DND-41 (cell line): ENCODE measurements at places on chromosomes 5 and 9.

DNA sequence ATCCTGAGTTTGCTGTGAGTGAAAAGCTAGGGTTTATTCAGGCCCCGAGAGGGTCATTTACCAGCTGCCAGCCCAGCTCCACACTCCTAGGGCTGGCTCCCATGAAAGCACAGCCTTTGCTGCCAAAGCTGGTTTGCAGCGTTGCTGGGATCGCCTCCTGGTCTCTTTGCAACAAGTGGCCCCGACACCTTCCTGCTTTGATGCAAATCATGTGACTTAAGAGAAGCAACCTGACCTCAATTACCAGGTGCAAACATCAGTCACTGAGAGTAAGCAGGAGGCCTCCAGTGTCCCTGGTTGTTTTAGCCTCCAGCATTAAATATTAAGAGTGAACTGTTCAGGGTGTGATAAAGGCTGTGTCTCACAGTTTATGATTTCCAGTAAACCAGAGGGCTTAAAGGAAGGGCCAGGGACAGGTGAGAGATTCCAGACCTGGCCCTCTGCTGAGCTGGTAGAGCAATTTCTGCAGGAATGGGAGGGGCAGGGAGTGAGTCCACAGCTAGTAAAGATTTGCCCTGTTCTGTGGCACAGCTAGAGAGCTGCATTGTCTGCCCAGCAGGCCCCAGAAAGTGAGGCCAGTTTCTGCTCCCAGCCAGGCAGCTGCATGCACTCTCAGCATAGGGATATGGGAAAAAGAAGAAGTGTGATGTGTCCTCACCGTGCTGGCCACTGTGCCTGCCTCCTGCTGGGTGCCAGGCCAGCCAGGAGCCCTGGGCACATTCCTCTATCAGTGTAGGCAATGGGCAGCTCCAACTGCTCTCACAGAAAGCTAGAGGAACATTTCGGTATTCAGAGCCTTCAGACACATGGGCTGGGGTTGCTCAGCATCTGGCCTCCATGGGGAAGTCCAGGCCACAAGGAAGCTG lies 58.0 kb downstream of the SLC22A5 start:
- peak; percentile 63 for DNase-seq

DNA sequence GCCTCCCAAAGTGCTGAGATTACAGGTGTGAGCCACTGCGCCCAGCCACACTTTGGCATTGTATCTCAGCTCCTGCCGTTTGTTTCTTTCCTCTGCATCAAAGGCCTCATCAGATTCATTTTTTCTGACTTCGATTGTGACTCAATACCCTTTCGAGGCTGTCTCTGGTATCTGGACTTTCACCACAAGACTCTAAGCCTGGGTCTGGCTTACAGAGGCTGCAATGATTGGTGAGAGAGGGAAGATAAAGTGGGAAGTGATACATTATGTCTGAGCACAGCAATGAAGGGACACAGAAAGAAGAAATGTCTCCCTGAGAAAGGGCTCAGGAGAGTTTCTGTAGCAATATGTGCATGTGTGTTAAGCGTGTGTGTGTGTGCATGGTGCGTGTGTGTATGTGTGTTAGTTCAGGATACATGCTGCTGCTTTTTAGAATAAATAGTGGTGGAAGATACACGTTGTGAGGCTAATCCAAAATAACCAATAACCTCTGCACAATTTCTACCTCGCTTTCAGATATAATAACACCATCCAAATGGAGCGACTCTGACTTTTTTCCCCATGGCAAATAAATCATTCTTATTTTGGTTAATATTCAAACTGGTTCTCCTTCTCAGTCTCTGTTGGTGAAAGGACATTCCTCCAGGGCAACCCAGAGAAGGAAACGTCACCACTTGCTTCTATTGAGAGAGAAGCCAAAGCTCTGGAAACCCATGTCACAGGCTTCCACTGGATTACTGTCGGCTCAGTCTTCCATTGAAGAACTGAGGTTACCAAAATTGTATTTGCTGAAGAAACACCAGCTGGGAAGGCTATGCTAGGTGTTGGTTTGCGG lies 8.1 kb upstream of the DAB2 start:
- DNase-seq, result no peak

DNA sequence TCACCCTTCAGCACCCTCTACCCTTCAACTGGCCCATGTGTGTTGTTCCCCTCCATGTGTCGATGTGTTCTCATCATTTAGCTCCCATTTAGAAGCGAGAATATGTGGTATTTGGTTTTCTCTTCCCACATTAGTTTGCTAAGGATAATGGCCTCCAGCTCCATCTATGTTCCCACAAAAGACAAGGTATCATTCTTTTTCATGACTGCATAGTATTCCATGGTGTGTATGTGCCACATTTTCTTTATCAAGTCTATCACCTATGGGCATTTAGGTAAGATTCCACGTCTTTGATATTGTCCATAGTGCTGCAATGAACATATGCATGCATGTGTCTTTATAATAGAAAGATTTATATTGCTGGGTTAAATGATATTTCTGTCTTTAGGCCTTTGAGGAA lies 325.1 kb upstream of the ADAMTS16 start:
- DNase-seq, result no peak

- DNase-seq, result no peak
Measured at GRCh38 chr5:150507474-150508276, at the start of gene NDST1. NDST1 (plus strand) TSS chr5:150508131; CDS start chr5:150521255, 13,124 bp downstream.

DNA sequence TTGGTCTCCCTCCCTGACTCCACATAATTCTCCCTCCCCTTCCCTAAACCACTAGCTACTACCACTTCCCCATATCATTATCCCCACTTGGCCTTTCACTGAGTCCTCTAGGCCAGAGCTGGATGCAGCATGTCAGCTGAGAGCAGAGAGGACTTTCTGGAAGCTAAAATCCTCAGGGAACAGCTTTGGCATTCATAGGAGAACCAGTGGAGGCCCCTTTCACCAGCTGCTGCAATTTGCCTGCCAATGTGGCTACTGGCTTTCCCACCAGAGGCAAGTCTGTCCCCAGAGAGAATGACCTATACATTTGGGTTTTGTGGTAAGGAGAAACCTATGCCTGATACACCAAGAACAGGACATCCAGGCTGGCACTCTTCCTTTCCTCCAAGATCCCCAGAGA lies 14.4 kb downstream of the FAM219A start:
- no peak for DNase-seq

GRCh38 chr9:131099102-131099606 lies 2.8 kb downstream of the AIF1L start:
- DNase-seq, result no peak

GRCh38 chr5:162870966-162871365 lies 566.4 kb upstream of the CCNG1 start:
- no peak for DNase-seq
